ENCODE measurements at places on chromosomes 5 and 9.

GRCh38 chr5:138353560-138354080 lies 1.1 kb downstream of the KDM3B start:
- DNase-seq, result no peak

DNA sequence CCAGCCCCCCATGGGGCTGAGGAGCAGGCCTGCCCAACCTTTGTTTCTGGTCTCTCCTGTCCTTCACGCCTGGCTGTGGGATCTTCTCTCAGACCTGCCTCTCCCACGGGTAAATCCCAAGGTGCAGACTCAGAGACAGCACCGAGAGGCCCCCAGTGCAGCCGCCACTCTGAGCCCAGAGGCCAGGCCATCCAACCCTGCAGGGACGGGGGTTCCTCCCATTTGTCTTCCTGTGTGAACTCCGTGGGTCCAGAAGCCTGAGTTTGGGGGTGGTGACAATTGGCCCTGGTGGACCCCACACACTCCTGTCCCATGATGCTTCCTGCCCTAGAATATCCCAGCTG lies 123.4 kb downstream of the ADAMTS2 start:
- DNase-seq, result no peak

DNA sequence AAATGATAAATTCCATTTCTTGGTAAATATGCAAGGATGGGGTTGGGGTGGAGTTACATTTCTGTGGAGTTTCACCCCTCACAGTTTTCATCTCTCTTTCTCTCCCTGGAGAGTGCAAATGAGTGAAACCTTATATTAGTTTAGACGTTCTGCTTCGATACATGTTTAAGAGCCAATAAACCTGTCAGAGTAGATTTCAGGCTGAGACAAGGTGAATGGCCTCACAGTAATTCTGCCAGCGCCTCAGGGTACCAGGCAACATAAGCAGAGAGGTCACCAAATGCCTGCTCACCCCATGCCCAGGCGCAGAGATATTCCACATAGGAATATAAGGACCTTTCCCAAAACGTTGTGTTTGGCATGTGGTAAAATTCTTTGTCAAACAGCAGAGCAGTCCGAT lies 154.9 kb upstream of the VLDLR start:
- DNase-seq, result peak; percentile 57

DNA sequence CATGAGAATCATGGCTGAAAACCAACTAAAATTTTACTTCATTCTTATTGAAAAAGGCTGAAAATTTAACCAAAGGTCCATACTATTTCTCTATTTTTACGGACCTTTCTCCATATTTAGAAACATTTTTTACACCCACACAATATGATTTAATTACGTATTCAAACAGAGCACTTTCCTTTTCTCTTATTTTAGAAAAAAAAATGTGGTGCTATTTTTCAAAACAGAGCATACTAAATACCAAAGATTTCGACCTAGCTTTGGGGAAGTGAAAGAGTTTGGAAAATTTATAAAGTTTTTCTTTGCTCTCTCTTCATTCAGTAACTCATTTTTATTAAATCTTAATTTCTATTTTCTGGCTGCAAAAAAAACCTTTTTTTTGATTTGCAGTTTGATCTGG lies 38.1 kb downstream of the RNF145 start:
- DNase-seq, result no peak

DNA sequence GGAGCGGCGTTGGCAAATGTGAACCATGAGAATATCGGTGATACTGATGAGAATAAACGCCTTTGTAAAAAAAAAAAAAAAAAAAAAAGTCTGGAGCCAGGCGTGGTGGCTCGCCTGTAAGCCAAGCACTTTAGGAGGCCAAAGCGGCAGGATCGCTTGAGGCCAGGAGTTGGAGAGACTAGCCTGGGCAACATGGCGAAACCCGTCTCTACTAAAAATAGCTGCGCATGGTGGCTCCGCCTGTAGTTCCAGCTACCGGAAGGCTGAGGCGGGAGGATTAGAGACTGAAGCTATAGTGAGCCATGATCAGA lies 425 bp upstream of the NFX1 start:
- DNase-seq, result no peak

- no peak for DNase-seq
Observed at GRCh38 chr5:171706736-171707441, 78.7 kb upstream of the SMIM23 start.

- DNase-seq, result no peak
Observed at GRCh38 chr5:94228791-94229190, 389.6 kb downstream of the KIAA0825 start.

- DNase-seq, result no peak
Observed at GRCh38 chr9:110602281-110602680, 22.7 kb upstream of the SVEP1 start.

DNA sequence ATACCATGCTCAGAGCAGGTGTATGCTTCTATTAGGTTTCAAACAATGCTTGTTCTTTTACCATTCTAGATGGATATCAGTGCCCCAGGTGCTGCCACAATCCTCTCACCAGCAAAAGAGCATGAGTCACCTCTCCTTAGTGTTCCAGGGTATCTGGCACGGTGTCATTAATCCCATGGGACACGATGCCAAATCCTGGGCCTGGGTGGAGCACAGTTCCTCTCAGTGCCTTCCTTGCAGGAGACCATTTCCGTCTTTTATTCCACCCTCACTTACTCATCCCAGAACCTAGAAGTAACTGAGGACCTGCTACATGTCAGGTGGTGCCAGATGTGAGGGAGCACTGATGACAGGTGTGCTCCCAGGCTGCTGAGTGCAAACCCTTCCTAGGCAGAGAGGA lies 1.3 kb upstream of the OR13J1 start:
- no peak for DNase-seq

DNA sequence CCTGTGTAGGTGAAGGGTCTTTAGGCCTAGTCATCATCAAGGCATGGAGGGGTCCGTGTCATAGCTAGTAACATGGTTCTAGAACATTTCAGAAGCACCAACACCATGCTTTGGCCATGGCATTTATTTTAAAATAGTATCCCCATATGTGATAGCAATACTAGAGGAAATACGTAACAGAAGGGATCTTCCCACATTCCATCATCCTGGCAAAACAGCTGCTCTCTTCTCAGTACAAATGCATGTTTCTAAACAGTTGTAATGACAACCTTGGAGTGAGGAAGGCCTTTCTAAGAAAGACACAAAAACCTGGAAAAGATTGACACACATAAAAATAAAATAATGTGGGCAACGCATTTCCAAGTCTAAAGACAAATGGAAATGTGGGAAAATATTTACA lies 97.6 kb downstream of the GADD45G start:
- no peak for DNase-seq

GRCh38 chr9:86073839-86074238 lies 25.5 kb downstream of the GOLM1 start:
- DNase-seq, result no peak
